ENCODE measurements at places on chromosomes 11 and 22.

GRCh38 chr22:46148816-46149511 is 1.4 kb upstream of the PPARA start:
- no peak for DNase-seq

- DNase-seq = no peak
Observed at GRCh38 chr22:22520667-22521602, 865 bp upstream of the ZNF280A start.

GRCh38 chr11:27612932-27613880 is 87.0 kb downstream of the BDNF start:
- DNase-seq = no peak

DNA sequence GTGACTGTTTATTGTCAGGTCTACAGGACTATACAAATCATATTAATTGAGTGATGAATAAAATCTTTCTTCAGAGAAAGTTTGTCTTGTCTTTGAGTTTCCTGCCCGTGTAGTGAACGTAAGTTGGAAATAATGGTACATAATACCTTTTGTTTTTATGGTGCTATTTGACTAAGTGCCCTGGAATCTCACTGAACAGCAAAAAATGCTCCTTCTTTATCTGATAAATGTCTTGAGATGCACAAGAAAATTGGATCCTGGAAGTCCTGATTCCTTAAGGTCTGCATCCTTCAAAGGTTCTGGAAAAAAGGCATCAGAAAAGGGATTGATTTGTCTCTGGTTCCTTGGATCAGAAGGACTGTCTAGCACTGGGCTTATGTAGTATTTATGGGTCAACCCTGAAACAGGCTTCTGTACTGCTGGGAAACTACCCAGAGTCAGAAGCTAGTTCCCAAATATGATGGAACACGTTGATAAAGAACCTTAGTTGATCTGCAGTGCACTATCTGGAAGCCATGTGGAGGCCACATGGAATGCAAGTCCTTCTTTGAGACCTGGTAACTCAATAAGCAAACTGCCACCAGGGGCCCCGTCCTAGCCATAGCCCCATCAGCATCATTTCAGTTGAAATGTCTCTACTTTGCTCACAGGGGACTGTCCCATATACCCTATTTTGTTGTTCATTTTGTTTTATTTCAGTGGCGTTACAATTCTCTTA is 100.6 kb upstream of the CD44 start:
- no peak for DNase-seq

- no peak for DNase-seq
Observed at GRCh38 chr11:846496-847098, 3.9 kb downstream of the TSPAN4 start.

DNA sequence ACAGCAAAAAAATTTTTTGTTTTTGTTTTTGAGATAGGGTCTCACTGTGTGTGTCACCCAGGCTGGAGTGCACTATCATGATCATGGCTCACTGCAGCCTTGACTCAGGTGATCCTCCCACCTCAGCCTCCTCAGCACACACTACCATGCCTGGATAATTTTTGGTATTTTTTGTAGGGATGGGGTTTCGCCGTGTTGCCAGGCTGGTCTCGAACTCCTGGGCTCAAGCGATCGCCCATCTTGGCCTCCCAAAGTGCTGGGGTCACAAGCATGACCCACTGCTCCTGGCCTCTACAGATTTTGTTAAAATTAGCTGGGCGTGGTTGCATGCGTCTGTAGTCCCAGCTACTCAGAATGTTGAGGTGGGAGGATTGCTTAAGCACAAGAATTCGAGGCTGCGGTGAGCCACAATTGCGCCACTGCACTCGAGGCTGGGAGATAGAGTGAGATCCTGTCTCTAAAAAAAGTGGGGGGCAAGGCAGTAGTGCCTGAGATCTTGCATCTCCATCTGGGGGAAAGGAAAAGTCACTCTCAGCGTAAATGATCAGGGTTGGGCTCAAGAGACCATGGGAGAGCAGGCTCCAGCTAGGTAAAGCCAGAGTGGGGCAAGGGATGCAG is 10.6 kb upstream of the DGKZ start:
- no peak for DNase-seq

DNA sequence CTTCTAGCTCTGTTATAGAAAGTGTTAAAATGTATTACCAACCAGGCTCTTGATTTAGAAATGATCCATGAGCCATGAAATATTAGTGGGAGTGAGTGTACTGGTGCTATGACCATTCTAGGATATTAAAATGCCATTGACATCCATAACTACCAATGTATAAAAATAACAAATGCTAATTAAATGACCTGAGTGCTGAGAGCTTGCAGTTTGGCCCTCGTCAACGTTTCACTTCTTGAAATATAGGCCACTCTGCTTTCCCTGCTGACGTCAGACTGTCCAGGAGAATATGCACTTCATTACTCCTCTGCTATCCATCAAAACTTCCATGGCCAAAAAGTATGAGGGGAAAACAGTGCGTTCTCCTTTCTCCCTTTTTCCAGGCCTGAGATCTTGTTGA is 563.1 kb downstream of the METTL15 start:
- DNase-seq = no peak

DNA sequence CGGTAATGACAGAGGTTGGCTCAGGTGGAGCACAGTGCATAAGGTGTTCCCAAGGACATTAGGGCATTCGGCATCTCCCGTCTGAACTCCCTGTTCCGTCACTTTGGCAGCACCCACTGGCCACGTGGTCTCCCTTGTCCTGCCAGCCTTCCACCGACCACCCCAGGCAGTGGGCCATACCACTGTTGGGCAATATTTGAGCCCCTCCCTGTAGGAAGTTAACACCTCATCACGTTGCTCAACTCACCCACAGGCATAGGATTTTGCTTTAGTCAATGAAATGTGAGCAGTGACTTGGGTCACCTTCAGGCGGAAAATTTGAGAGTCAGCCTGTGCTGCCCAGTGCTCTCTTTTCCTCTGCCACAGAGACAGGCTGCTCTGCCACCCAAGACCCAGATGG is 44.0 kb downstream of the SERPINH1 start:
- DNase-seq = no peak

DNA sequence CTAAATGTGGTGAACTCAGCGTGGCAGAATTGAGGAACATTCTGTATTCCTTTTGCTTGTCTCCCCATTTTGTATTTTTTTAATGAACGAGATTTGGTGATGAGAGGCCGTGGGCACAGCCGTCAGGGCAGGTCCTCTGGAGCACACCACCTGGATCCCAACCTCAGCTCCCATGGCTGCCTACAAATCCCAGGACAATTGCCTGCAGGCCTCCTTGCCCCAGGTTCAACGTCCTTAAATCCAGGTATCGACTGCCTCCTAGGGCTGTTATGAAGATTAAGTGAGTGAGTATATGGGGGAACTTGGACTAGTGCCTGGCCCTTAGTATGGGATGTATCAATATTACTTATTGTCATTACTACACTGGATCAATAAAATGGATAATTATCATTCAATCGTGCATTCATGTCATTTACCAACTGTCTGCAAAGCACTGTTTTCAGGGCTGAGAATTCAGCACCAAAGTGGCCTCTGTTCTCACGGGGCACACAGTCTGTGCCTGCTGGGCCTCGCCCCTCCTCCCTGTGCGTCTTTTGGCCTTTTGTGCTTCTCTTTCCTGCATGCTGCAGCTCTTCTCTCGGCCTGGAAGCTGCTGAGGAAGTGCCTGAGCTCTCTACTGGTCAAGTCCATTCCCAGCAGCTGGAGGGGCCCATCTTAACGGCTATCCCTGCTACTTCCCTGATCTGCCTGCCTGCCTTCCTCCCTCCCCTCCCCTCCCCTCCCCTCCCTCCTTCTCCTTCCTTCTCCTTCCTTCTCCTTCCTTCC is 1343.7 kb downstream of the BRD1 start:
- DNase-seq = no peak

- no peak for DNase-seq
Observed at GRCh38 chr22:46953968-46954765, 191.7 kb downstream of the TBC1D22A start.

DNA sequence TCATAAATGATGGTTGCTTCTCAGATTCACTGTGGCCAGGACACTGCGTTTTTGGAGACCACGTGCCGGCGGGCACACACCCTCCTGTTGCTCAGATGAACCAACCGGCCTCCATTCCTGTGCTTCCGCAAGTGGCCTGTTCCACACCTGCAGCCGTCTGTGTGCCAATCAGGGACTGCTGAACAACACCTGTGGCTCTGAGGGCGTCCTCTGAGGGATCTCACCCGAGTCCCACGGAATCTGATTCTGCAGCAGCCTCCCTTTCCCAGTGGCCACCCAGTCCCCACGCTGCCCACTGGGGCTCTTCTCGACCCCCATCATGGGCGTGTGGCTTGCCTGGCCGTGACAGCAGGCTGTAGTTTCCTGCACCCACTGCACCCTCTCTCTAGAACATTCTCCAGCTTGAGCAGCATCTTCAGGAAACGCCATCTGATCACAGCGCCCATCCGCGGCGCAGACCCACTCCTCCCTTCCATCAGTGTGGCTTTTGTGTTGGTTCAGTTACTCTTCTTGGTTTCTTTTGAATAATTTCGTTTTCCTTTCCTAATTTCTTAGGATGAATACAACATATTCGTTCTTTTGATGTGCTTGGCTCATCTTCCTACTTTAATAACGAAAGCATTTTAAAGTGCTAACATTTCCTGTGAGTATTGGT is 100.3 kb upstream of the SLC22A12 start:
- no peak for DNase-seq

GRCh38 chr11:67303132-67303834 is at the start of gene SSH3:
Gene SSH3, plus strand, starts transcription at chr11:67303530. Its CDS starts 96 bp downstream, at chr11:67303626.
- peak; percentile 82 for DNase-seq

DNA sequence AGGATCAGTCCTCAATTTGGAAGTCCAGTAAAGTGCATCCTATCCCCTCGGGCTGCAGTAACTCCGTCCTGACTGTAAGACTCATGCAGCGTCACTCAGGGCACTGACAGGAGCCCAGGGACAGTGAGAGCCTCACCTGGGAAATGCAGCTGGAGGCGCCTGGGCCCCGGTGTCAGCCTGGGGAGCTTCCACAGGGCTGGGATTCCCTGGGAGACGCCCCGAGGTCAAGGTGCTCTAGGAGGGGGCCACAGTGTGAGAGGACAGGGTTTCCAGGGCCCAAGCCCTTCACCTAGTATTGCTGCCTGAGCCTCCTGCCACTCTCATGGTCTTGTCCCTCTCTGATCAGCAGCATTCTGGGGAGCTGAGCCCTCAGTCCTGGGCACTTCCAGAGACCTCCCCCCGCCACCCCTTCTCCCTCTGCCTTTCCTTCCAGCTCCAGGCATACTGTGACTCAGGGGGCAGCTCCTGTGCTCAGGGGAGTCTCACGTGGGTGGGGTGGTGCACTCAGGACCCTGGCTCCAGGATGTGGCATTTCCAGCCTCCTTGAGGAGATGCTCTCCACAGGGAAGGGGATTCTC is 99.1 kb upstream of the IGLL5 start:
- DNase-seq = no peak

DNA sequence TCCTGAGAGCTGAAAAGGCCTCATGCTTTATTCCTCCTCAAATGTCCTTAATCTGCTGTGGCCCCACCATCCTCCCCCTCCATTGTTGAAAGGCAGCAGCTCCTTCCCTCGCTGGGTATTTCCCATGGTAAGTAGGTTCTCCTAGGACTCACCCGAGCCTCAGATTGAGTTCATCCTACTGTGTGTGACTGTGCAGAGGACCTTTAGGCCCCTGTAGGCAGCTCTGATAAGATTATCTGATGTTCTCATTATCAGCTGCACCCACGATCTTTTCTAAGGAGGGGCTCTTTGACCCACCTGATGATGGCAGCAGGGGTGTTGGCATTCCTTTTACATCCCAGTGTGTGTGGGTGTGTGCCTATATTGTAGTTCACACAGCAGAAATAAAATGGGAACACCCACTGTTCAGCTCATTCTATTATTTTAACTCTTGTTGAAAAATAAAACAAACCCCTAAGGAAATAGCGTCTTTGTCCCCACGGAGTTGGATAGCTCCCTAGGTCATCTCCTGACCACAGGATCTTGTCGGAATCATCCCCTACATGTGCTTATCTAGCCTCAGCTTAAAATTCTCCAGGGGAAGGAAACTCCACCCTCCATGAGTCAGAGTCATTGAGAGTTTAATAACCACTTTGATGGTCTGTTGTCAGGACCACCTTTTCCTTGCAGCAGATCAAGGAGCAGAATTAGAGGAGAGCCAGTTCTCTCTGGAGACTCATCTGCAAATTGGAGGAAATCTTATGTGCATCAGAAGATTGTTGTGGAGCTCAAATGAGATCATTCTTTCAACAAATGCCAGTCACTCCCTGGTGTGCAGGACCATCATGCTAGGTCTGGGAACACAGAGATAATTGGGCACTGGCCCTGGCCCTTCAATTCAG is 19.3 kb downstream of the ENDOD1 start:
- DNase-seq = no peak
